Upper lobe of left lung (tissue), 6 donors: ENCODE measurements at places on chromosomes 4 and X. TPM values are rescaled to one million over a fixed set of nuclear protein-coding genes. Genes with fewer than 3 reads are reported as not detected.

The CHRNA9 gene
- not detected for total RNA-seq

The TXK gene
- 16.8 TPM for total RNA-seq

The VSIG4 gene
- total RNA-seq: 247 TPM

The RTL5 gene
- total RNA-seq: 5.1 TPM

The MSX1 gene
- total RNA-seq: 1.7 TPM

The WDR19 gene
- 34.2 TPM for total RNA-seq

The KDR gene
- 28.5 TPM for total RNA-seq
